Activated CD4-positive, CD25-positive, alpha-beta regulatory T cell (primary cell): ENCODE measurements at places on chromosomes 1 and 21.

DNA sequence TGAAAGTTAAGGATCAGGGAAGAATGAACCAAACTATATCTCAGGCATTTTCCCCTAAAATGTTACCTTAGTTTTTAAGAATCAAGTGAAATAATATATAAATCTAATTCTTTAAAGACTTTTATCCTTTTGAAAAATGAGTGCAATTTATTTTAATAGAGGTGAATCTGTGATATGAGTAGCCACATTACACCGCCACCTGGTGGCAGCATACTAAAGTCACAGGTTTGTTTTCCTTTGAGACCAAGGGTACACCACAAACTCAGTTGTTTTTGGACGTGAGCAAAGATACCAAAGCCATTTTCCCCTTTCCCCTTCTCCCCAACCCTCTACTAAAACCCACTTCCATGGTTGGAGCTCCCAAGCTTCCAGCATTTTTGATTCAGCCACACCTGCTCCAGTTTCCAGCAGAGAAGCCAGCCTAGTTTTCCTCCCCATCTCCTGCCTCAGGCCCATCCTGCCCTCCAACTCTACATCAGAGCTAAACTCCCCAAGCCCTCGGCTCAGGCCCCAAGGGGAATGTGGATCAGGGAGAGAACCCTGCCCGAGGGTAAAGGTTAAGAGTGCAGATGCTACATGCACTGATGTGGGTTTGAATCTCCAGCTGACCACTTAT is 22.9 kb upstream of the LDLRAP1 start:
- DNase-seq, result peak; percentile 52

DNA sequence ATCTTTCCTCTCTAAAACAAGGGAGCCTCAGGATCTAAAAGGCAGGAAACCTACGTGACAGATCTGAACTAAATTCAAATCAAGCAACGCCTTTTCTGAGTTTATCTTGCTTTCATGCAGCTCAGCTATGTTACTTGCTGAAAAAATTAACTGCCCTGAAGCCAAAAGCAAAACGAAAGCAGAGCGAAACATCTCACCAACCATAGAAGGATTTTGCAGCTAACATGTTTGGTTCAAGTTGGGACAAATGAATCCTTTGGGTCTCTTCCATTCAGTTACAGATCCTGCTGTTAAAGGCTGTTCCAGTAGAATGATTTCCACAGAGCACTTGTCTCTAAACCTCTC is 482 bp downstream of the SLC2A5 start:
- no peak for DNase-seq

DNA sequence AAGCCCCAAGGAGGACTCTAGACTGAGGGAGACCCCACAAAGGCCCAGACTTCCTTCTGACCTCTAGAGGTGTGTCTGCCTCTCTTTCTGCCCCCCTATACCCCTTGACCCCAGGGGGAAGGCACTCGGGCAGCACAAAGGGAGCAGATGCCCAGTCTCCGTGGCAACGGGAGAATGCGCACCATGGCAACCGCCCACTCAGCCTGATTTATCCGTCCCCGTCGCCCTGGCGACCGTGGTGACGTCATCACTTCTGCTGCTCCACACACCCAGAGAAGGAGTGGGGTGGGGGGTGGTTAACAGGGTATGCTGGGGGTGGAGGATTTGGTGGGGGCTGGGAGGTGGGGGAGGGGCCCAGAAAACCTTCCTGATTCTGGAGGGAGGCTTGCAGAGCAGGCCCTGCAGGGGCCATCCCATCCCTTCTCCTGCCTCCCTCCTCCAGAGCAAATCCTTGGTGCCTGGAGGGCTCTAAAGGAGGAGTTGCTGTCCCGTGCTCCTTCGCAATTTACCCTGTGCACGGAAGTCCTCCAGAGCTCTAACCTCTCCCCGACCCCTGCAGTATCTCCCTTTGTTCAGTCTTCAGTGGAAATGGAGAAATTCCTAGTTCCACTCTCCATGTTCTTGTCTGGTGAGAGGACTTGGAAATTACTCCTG is 6.3 kb downstream of the CELF3 start:
- no peak for DNase-seq

DNA sequence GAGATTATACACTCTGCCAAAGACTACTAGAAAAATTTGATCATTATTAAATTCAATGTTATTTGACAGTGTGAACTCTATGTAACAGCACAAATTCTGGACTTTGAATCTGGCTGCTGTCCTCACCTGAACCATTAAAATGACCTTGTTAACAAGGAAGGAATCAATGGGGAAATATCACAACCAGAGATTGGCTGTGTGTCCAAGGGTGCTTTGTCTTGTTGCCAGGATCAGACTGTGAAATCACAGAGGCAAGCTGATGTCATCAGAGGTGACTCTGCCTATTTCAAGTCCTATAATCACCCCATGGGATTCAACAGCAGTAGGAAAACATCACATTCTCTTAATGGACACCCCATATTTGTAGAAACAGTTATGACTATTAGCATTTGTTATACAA is 46.8 kb downstream of the ADAMTS5 start:
- DNase-seq, result no peak

GRCh38 chr1:62720946-62721554 is 32.9 kb upstream of the DOCK7 start:
- DNase-seq, result no peak
